ENCODE measurements at places on chromosomes 16 and 17.

- DNase-seq = no peak
These were observed 395.0 kb upstream of the SOX9 start for GRCh38 chr17:71725811-71726210.

DNA sequence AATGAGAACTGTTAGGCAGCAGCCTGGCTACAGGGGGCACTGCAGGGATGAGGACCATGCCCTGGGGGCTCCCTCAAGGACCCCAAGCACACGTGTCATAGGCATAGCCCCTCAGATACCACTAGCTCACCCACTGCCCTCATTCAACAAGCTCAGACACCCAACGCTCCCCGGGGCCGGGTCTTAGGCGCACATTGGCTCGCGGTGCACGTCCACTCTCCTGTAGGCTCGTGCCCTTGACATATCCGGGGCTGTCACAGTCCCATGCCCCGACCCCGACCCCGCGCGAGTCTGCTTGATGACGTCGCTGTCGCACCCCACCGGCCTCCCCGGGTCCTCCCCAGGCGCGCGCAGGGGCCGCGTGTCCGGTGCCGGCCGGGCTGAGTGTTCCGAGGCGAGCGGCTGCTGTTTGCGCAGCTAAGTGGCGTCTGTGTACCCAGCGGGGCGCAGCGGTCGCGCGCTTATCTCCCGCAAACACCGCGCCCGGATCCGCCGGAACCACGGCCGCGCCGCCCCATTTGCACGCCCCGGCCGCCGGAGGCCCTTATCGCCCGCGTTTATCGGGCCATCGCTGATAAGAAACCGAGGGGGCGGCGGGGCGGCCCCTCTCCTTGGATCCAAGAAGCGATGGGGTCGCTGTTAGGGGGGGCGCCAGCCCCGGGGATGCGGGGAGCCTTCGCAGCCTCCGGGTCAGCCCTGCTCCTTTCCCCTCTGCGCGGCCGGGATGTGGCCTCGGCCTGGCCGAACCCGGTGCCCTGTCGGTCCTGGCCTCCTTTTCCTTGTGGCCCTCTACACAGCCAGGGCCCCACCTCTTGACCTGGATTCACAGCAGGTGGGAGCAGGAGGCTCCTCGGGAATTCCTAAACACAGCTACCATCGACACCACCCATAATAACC lies 20.7 kb upstream of the NAGS start:
- no peak for DNase-seq

- DNase-seq = no peak
These were observed 10.3 kb downstream of the KANSL1 start for GRCh38 chr17:46182961-46183360.

GRCh38 chr17:51742571-51742970 lies 415.9 kb downstream of the CA10 start:
- DNase-seq = no peak

DNA sequence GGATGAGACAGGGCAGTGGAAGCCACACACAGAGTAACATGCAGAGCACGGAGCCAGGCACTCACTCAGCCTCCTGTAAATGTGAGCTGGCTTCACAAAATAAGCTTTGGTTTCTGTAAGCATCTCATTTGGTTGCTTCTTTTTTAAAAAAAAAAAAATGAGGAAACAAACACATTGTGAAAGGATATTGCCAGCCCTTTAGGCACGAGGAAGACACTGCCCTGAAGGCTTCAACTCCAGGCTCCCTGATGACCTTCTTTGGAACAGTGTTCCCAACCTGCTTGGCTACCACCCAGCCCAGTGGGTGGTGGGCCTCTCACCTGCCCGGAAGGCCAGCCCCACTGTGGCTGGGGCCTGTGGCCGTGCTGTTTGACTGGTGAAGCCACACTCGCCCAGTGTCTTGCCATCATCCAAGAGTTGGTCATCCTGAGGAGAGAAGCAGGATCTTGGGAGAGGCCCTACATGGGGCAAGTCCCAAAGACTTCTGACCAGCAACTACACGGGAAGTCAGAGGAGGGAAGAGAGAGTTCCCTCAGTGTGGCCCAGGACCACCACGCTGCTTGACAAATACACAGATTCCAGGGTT lies 1.9 kb downstream of the ELOB start:
- no peak for DNase-seq

GRCh38 chr17:35726953-35727460 lies 4.4 kb upstream of the RASL10B start:
- DNase-seq = no peak

DNA sequence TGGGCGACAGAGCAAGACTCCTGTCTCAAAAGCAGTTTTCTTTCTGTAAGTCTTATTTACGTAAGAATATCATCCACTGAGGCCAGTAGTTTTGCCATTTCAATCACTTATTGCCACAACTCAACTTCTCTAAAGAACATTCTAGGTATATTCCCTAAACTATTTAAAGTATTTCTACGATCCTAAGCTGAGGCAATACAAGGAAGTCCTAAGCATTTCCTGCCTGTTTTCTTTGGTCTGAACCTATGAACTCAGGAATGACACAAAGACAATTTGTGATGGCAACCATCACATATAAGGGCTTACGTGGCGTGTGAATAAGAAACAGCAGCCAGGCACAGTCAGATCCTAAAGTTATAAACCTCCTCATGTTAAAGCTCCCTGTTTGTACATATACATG lies 14.2 kb downstream of the USP36 start:
- DNase-seq = no peak

DNA sequence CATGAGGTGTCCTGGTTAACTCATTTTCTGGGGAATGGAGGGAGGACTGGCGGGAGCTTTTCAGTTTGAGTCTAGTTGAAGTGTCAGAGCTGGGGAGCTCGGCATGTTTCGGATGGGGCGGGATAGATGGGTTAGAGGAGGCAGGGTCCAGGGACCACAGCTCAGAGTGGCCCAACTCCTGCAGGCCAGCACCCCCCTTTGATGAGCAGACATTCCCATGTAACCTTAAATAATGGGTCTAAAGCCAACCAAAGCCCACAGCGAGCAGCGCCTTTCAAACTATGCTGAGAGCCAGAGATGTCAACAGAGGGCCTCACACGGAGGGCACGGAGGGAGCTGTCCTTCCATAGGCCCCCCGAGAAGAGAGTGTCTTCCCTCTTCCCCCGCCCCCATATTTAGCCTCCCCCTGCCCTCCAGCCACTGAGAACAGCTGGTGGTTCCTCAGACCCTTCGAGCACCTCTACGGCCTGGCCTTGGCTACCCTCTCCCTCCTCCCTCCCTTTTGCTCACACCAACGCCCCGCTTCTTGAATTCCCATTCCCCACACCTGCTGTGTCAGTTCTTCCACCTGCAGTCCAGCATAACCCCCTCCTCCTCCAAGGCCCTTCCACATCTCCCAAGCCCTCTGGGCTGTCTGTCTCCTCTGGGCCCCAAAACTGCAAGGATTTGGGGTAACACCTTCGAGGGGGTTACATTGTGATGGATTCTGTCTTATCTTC lies 21.8 kb downstream of the RAB11FIP4 start:
- DNase-seq = no peak

- DNase-seq = no peak
These were observed 5.8 kb upstream of the SPIRE2 start for GRCh38 chr16:89822188-89823086.

DNA sequence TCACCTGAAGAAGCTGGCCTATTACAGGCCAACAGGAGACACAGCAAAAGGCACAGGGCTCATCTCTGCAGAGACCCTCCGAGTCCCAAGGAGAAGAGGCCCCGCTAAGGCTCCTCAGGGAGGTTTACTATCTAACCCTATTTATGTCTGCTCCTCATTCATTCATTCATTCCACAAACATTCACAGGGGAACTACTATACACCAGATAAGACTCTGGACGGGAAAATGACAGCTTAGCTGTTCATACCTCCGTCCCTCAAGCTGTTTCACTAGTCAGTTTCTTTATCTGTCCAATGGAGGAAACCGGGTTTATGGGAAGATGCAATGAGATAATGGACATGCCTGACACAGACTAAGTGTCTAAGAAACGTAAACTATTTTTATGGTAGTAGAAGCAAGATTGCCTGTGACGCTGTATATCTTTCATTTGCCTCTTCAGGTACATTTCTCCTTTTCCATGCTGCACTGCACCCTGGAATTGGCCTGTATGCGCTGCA lies 62.1 kb downstream of the SRL start:
- DNase-seq = no peak

GRCh38 chr16:17654142-17654541 lies 183.4 kb upstream of the XYLT1 start:
- DNase-seq = no peak

Measured in memory B cell (primary cell).